Left hindlimb (tissue), 1 donor: ENCODE measurements at places on chromosomes 2 and 18.

- no peak for DNase-seq
Observed at GRCh38 chr2:80560326-80560725, 255.8 kb upstream of the LRRTM1 start.

- peak; percentile 81 for DNase-seq
Observed at GRCh38 chr2:164841719-164842623, at the start of gene COBLL1. COBLL1 (minus strand) TSS chr2:164841823; CDS start chr2:164841196, 627 bp downstream.

- no peak for DNase-seq
Observed at GRCh38 chr2:216365518-216365917, 6.8 kb downstream of the MARCHF4 start.

- DNase-seq: no peak
Observed at GRCh38 chr2:1588051-1588977, 156.0 kb downstream of the PXDN start.

- no peak for DNase-seq
Observed at GRCh38 chr2:12619975-12620374, 96.8 kb upstream of the TRIB2 start.

GRCh38 chr18:45974088-45974536, 7.0 kb upstream of the EPG5 start:
- DNase-seq: peak; percentile 52

DNA sequence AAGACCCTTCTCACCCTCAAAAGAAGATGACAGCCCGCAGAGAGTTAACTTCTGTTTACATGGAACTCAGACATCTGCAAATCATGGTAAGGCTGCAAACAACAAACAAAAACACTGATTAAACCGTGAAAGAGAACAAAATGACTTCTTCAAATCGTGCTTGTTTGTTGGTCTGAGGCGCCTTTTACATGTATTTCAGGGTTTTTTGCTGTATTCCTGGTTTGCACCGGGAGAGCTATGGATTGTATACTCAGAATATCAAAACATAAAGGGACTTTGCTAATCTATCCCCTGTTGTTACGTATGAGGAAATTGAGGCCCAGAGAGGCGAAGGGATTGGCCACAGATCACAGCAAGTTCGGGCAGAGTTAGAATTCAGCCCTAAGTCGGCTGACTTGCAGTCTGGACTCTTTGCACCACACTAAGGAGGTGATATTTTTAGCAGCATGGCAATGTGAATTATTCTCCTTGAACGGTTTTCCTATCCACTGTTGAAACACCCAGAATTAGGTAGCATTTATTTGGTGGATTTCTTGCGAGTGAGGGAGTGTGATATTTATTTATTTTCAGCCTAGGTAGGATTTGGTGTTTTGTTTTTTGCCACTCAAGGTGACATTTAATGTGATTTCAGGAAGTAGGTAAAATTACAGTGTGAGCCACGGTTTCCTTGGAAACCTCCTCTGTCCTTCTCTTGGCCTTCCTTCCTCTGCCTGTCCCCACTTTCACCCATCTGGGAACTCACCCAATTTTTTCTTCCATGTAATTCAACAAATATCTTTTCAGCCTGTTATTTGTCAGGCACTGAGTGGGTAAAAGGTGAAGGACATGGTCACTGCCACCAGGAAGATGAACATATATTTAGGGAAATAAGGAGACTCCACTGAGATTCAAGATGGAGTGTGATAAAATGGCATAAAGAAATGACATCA, 980 bp upstream of the PDE6D start:
- DNase-seq: no peak

DNA sequence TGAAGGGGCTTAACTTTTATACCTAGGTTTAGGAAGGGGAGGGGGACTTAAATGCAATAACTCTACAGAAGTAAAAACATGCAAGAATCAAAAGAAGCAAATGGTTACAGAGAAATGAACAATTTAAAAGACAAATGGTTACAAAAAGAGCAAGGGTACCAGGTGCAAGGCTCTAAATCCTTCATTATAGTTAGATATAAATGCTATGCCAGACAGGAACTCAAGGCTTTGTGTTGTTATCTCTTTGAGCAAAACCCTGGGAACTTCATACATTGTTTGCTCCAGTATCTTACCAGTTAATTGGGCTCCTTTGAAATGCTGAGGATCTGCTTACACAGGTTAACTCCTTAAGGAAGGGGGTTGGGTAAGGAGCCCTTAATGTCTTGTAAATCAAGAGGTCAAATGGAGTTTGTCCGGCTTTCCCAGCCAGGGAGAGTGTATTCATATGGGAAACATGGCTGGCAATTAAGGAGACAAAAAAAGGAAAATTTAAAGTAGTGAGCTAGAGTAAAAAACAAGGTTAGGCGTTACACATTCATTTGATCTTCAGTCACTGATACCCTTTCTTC, 347.5 kb downstream of the CELF4 start:
- DNase-seq: no peak

- DNase-seq: no peak
Observed at GRCh38 chr18:11851806-11852337, 659 bp downstream of the CHMP1B start.

DNA sequence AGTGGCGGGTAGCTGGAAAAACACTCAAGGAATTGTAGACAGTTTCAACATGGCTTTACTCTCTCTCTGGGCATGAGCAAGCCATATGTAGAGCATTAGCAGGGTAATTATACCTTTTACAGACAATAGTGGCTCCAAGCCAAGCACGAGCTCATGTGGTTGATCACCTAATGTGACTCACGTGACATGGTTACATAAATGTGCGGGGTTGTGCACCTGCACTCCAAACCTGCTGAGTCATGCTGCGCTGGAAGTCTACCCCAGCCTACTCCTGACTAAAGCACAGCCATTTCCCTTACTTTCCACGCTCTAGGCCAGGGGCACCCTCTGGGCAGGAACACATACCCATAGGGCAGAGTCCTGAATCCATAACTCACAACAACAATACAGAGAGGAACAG, 232.8 kb downstream of the MBD5 start:
- DNase-seq: no peak

DNA sequence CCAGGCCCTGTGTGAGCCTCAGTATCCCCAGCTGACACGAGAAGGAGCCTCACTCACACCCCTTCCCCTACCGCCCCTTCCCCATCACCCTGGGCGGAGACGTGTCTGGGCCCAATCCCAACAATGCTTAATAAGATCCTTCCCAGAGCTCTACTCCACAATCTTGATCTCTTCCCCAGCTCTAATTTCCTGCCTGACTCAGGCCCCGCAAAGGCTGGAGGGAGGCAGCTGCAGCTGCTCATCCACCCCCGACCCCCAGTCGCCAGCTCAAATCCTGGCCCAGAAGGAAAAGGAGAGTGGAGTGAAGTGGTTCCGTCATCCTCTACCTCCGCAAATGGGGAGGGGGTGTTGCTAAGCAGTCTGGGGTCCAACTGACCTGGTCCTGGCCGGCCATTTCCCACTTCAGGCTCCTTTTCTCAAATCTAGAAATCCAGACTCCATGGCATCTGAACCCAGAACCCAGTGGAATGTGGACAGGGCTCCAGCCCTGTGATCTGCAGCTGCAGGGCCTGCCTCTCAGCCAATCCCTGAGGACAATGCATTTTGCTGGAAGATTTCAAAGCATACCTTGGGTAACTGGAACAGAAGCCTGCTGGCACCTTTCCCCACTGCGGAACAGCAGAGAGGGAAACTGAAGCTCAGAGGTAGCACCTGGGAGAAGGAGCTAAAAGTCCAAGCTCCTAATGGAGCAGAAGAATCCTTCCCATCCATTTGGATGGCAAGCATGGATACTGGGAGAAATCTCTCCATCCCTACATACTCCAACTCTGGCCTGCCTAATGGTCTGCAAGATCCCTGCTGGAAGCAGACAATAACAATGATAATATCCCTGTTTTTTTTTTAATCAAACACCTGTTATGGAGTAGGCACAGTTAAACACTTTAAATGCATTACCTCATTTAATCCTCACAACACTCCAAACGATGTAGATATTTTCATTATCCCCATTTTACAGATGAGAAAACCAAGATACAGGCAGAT, 5.6 kb upstream of the TNS1 start:
- DNase-seq: no peak

- DNase-seq: peak; percentile 54
Observed at GRCh38 chr2:56522605-56523089, 338.9 kb downstream of the CCDC85A start.

GRCh38 chr2:152740743-152741328, 22.4 kb downstream of the ARL6IP6 start:
- DNase-seq: no peak

- no peak for DNase-seq
Observed at GRCh38 chr18:21112543-21113105, 1.0 kb upstream of the ROCK1 start.

GRCh38 chr2:241728627-241729026, 5.8 kb upstream of the D2HGDH start:
- DNase-seq: no peak

DNA sequence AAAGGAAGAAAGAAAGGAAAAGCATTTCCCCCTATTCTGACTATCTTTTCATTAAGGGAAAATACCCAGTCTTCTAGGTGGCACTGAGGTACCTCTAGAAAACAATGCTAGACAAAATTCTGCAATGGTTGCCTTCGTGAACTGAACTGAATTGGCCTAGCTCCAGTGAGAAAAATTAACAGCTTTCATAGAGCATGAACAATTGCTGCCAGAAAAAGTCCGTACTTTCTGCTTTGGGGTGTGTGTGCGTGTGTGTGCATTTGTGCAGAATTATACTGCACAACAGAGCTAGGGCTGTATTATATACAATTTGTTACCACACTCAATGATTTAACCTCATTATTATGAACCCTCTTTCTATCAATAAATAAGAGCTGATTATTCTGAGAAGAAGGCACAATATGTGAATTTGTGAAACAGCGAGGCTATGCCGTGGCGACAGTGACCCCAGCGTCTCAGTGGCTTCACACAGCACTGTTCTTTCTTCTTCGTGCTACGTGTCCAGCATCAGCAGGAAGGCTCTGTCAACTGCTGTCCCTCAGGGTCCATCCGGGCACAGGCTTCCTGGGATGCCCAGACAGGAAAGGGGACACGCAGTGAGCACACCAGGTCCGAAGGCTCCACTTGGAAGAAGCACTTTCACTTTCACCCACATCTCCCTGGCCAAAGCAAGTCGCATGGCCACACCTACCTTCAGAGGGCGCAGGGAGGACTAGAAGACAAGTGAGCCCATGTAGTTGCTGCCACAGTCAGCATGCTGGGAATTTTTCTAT, 47.5 kb downstream of the PTGR3 start:
- DNase-seq: no peak

DNA sequence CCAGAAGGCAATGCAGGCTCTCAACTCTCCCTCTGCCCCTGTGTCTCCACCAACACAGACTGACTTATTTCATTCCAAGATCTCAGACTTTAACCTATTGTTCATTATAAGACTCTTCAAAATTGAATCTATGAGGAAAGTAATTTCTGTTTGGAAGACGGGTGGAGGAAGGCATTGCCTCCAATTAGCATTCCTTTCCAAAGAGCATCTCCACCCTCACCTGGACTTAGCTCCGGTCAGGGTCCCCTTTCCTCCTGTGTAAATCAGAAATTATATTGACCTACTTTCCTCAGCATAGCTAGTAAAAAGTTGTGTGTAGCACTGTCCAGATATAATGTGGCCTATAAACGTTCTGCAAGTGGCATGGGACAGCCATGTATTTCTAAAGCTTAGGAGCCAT, 230.4 kb upstream of the ACVR2A start:
- DNase-seq: no peak

DNA sequence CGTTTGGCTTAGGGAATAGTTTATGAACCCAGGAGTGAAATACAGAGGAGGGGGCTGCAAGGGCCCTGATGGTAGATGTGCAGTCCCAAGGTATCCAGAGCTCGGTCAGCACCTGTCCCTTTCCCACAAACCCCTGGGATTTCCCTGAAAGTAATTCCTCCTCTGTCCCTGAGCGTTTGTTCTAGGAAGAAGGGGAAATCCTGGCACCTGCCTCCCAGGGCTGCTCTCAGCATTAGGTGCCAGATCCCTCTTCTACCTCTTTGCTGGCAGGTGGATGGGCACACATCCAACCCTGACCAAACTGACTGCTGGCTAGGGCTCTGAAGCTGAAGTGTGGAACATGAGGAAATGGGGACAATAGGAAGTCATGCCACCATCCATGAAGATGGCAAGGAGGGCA, 824.0 kb downstream of the SLC4A3 start:
- no peak for DNase-seq

- no peak for DNase-seq
Observed at GRCh38 chr2:66509326-66509811, 74.4 kb downstream of the MEIS1 start.

DNA sequence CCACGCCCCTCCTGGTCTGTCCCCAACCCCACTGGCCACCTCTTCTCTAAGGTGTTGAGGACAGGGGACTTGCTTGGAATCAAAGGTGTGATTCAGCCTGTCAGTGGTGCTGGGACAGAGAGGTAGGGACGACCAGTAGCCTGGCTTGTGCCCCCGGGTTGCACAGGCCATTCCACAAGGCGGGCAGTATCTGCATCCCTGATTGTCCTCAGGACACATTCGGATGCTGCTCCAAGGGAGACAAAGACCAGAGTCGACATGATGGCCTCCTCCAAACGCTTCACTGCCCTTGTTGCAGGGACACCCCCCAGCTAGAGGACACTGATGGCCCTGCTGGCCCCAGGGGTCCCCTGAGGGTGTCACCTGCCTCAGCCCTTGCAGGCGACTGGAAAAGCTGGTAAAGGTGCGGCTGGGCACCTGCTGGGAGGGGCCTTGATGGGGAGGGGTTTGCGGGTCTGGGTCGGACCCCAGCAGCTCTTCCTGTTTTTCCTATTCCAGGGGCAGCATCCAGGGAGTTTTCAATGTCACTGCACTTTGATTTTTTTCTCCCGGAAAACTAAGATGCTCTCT, 98.0 kb downstream of the PTGR3 start:
- no peak for DNase-seq

GRCh38 chr2:6835467-6835866, 30.2 kb downstream of the CMPK2 start:
- DNase-seq: no peak

- DNase-seq: no peak
Observed at GRCh38 chr18:60585670-60586069, 213.1 kb upstream of the MC4R start.

DNA sequence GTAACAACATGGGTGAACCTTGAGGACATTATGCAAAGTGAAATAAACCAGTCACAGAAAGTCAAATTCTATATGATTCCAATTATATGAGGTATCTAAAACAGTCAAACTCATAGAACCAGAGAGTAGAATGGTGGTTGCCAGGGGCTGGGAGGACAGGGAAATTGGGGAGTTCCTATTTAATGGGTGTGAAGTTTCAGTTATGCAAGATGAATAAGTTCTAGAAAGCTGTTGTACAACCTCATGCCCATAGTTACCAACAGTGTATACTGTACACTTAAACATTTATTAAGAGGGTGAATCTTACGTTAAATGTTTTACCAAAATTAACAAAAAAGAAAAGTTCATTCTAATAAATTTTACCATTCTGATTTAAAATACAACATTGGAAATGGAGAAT, 92.7 kb upstream of the WDSUB1 start:
- DNase-seq: no peak
